NCI-H1436 treated with DMSO at 0.1 percent for 48 hours (cell line): ENCODE measurements at places on chromosomes 4 and X.

GRCh38 chrX:7318661-7319060 lies 170.7 kb upstream of the PUDP start:
- no peak for DNase-seq

DNA sequence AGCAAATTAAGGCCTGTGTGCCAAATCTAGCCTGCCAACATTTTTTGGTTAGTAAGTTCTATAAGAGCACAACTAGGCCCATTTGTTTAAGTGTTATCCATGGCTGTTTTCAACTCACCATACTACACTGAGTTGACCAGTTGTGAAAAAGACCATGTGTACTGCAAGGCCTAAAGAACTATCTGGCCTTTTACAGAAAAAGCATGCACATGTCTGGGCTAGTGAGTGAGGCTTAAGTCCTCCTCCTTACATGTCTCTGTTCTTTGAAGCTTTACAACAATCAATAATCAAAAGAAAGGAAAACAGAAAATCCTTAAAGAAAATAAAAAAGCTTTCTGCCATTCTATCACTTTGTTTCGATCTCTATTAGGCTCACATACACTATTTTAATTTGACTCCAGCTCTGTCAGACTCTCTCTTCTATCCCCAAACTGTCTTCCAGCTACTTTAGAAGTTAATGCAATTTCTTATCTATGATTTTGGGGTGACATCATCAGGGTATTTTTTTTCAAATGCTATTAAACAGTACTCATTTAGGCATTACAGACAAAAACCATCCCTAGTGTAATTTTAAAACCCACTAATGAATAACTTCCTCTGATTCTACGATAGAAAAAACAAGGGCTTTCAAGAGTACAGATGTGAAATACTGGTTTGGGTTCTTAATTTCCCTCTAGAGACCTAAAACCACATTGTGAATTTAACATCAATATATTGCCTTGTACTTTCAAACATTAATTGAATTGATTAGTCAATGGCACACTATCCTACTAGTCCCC lies 161.8 kb downstream of the MAB21L2 start:
- DNase-seq, result no peak

DNA sequence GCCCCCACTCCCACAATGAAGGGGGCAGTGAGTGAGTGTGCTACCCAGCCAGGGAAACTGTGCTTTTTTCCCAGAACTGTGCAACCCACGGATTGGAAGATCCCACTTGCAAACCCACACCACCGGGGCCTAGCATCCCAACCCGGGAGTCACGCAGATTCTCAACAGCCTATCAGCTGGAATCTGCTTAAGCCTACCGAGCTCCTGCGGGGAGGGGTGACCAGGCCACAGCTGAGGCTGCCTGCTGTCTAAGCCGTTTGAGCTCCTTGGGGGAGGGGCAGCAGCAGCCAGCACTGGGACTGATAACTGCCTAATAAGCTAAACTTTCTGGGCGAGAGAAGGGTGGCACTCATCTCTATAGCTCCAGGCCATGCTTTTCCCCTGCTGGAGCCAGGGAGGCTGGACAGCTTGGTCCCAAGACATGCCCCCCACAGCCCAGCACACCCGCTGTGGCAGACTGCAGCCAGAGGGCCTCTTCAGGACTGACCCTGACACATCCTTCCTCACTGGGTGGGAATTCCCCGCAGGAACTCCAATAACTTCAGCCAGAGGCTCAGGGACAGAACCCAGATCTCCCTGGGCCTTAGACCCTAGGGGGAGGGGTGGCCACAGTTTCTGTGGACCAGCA lies 161.3 kb upstream of the MAGEB18 start:
- no peak for DNase-seq

- DNase-seq, result no peak
Observed at GRCh38 chr4:36349938-36350549, 68.6 kb downstream of the DTHD1 start.

DNA sequence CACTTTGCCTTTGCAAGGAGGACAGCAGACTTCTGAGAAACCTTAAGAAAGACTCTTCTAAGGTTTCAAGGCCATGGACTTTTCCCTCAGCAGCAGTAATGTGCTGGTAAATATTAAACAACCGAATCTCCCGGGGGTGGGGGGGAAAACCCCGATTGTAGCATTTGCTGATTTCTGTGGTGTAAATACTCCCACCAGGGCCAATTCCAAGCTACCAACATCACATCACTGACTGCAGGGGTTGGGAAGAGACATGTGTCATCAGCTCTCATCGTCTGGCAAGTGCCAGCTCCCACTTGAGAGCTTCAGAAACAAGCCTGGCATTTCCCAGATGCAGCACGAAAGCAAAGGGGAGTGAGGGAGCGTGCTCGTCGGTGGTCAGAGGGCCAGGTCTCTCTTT lies 101.2 kb downstream of the BCOR start:
- DNase-seq, result no peak

- no peak for DNase-seq
Observed at GRCh38 chrX:133306316-133306715, 88.2 kb upstream of the TFDP3 start.

DNA sequence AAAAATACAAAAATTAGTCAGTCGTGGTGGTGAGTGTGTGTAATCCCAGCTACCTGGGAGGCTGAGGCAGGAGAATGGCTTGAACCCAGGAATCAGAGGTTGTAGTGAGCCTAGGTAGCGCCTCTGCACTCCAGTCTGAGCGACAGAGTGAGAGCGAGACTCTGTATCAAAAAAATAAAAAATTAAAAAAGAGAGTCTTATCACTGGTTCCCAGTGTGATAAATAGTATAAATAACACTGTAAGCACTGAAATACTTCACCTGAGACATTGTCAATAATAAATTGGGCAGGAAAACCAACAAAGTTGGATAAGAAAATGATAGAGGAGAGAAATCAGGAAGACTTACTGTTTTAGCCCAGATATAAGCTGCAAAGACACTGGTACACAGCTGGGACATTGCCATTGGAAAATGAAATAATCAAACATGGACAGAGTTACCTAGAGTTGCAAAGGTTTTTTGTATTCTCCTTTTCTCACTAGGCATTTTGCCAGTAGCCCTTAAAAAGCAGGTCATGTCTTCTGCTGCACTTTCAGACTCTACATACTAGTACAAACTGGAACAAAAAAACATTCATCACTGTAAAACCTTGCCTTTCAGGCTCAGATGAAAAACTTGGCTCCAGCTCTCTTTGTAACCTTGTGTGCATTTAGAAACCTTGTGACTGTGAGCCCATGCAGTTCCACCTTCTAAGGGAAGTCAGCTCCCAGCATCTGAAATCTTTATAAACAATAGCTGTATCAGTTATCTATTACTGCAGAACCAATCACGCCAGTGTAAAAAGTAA lies 55.0 kb upstream of the PPP1R2C start:
- no peak for DNase-seq

- DNase-seq, result no peak
Observed at GRCh38 chr4:174713181-174713580, 115.9 kb downstream of the GLRA3 start.

- DNase-seq, result no peak
Observed at GRCh38 chrX:31298916-31299315, 227.1 kb upstream of the FTHL17 start.

DNA sequence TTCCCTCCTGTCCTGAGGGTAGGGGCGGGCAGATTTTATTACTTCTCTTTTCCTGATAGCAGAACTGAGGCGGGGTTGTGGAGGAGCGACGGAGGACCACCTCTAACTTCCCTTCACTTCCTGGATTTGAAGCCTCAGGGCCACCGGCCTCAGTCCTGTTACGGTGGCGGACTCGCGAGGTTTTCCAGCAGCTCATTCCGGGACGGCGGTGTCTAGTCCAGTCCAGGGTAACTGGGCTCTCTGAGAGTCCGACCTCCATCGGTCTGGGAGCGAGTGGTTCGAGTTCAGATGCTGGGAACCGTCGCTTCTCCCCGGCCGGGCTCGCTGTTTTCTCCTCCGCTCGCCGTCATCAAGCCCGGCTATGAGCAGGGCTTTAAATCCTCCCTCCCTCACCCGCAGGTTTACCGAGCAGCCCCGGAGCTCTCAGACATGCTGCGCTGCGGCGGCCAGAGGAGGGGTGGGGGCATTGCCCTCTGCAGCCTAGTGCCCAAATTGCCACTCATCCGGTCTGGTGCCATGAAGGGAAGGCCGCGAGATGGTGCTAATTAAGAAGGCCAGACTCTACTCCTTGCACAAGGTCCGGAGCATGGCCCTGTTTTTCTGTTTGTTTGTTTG lies 23.3 kb downstream of the HAND2 start:
- DNase-seq, result no peak

DNA sequence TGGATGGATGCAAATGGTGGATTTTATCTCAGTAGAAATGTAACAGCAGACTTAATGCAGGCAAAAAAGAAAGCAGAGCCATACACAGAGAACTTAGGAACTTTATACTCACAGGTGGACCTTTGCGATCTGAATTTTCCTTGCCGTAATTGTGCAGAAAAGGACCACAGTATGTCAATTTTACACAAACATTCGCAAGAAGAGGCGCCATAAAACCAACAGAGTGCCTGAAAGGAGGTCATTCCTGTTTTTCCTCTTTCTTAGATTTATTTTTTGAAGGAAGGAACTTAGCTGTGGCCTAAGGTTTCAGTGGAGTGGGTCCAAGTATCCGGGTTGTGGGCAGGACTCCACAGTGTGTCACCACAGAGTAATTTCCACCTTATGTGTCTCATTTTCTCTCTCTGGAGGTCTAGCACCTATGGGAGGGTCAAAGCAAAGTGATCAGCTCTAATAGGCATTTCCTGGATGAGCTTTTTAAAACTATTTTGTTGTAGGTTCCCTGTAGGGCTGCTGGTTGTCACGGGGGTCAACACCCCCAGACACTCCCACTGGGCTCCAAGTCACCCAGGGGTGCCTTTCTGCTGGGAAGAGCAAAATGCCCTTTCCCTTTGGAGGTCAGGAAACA lies 24.7 kb upstream of the PBDC1 start:
- no peak for DNase-seq
